Caco-2 (cell line): ENCODE measurements at places on chromosomes 13 and 19. TPM values are rescaled to one million over a fixed set of nuclear protein-coding genes. Genes with fewer than 3 reads are reported as not detected.

ANGPTL4 gene
- 0.63 and 1.2 TPM in 2 replicates for total RNA-seq

DNA sequence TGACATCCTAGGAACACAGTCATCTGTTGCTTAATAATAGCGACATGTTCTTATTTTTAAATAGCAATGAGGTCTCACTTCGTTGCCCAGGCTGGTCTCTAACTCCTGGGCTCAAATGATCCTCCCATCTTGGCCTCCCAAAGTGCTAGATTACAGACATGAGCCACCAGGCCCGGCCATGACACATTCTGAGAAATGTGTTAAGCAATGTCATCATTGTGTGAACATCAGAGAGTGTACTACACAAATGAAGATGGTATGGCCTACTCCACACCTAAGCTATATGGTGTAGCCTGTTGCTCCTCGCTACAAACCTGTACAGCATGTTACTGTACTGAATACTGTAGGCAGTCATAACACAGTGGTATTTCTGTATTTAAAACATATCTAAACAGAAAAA, 24.6 kb upstream of the GARRE1 start:
- DNase-seq: no peak

CCDC194 gene
- 1.0 and 1.3 TPM in 2 replicates for total RNA-seq

- DNase-seq: no peak
Observed at GRCh38 chr19:39131255-39131755, 5.7 kb downstream of the PAK4 start.

CYP4F8 gene
- not detected in 2 replicates for total RNA-seq

DNA sequence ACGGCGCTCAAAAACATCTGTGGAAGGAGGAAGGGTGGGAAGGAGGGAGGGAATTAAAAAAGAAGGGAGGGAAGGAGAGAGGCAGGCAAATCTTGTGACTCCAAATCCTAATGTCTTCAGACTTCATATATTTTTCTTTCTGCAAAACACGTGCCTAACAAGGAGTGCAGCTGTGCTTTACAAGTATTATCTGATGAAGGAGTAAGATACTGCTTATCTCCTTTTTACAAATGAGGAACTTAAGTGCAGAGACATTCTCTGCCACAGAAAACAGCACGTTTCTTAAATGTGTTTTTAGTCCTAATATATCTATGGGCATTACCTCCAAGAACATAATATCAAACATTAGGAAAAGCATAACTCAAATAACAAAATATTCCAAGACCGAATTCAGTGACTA, 6.5 kb downstream of the FLT3 start:
- no peak for DNase-seq
